NCI-H1436 treated with DMSO at 0.1 percent for 48 hours (cell line): ENCODE measurements at places on chromosomes 2 and 18.

DNA sequence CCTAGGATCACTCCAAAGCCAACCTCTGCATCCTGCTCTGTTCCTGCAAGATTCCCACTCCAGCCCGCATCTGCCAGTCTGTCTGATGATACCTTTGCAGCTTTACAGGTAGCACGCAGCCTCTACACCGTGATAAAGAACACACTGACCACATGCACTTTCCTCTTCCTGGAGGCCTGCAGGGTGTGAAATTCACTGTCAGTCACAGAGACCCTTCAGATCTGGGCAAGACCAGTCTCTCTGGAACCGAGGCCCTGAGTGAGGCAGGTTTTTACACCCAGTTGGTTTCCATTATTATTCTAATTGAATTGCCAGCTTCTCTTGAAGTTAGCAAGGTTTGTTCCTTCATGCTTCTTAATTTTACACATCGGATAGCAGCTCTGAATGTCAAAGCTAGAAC lies 30.5 kb upstream of the TWIST2 start:
- no peak for DNase-seq

GRCh38 chr2:195741191-195741590 lies 84.2 kb downstream of the SLC39A10 start:
- no peak for DNase-seq

- DNase-seq: no peak
Observed at GRCh38 chr2:138871312-138871711, 91.1 kb upstream of the NXPH2 start.

- DNase-seq: no peak
Observed at GRCh38 chr2:181438261-181438660, 18.9 kb upstream of the ITGA4 start.

GRCh38 chr18:52237551-52237950 lies 102.4 kb upstream of the DCC start:
- DNase-seq: no peak

DNA sequence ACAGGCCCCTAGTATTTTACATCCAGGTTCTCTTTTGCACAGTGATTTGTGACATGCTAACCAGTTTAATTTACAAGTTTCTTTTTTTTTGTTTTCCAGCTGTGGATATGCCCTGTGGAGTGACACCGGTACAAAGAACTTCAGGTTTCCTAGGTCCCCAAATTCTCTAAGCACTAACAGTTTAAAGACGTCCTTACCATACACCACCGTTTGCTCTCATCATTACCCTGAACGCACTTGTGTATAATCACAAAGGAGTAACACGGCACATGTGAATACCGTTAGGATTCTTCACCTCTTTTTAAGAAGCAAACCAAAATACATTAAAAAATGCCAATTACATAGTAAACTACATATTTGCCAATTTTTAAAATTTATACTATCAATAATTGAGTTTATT lies 853 bp downstream of the LANCL1 start:
- DNase-seq: no peak

- DNase-seq: no peak
Observed at GRCh38 chr2:109009920-109010610, 21.0 kb upstream of the EDAR start.

DNA sequence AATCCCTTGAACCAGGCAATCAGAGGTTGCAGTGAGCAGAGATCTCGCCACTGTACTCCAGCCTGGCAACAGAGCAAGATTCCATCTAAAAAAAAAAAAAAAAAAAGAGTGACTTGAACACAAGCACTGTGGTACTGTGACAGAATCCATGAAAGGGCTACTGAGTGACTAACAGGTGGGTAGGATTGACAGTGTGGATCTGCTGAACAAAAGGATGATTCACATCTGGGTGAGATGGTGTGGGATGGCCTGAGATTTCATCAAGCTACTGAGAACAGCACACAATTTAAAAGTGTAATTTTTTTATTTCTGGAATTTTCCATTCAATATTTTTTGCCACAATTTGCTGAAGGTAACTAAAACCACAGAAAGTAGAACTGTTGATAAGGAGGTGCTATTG lies 13.3 kb upstream of the SP3 start:
- no peak for DNase-seq

DNA sequence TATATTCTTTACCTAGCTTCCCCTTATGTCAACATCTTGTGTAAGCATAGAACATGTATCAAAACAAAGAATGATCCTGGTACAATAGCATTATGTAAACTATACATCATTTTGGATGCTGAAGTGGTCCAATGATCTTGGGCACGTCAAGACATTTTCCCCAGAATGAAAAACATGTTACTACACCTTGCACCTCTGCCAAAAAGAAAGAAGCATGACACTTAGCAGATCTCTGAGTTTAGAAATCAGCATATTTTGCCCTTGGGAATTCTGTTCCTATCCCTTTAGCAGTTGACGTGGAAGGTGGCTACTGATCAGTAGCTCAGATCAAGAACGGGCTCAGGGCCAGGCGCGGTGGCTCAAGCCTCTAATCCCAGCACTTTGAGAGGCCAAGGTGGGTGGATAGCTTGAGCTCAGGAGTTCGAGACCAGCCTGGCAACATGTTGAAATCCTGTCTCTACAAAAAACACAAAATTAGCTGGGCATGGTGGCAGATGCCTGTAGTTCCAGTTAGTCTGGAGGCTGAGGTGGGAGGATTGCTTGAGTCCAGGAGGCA lies 1.7 kb upstream of the LCLAT1 start:
- no peak for DNase-seq

DNA sequence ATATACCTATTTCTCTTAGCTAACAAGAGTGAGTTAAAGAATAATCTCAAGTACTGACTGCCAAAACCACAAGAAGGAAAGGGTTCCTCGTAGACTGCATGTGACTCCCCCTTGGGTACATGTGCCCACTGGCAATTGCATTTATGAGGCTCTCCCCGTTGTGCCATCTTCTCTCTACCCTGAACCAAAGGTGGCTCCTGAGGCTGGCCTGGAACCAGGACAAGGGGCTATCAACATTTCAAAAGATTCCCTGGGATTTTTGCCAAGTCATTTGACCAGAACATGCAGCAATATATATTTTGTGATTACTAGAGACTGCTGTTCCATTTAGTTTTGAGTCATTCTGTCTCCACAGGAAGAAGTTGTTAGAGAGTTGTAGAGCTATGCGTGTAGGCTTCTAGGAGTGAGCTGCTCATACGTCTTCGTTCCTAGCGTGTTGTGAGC lies 45.8 kb downstream of the LAMA3 start:
- no peak for DNase-seq

GRCh38 chr18:51621113-51621863 lies 423.8 kb upstream of the MEX3C start:
- DNase-seq: no peak

- DNase-seq: no peak
Observed at GRCh38 chr2:104952976-104953375, 84.9 kb upstream of the MRPS9 start.

DNA sequence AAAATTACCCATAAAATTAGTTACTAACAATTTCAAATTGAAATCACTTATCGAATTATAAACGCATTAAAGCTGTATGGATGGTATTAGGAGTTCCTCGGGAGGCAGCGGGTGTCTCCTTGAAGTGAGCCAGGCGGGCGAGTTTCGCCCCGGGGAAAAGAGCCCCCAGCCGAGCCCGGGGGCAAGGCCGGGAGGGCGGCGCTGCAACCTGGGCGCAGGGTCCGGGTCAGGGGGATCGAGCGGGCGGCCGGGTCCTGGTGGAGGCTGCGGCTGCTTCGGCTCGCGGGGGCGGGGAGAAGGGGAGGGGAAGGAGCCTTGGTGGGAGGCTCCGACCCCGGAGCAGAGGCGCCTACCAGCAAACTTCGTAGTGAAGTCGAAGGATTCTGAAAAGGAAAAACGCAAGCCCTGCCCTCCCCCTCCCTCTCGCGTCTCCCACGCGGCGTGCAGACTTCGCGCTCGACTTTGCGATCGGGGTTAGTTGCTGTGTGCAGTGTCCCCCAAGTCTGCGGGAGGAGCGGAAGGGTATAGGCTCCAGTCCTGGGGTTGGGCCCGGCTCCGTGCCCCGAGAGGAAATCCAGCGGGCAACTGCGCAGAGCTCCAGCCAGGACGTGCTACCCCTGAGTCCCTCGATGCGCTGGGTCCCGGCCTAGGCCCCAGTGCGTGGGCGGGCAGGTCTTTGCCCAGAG lies 140.8 kb downstream of the MEIS1 start:
- no peak for DNase-seq

DNA sequence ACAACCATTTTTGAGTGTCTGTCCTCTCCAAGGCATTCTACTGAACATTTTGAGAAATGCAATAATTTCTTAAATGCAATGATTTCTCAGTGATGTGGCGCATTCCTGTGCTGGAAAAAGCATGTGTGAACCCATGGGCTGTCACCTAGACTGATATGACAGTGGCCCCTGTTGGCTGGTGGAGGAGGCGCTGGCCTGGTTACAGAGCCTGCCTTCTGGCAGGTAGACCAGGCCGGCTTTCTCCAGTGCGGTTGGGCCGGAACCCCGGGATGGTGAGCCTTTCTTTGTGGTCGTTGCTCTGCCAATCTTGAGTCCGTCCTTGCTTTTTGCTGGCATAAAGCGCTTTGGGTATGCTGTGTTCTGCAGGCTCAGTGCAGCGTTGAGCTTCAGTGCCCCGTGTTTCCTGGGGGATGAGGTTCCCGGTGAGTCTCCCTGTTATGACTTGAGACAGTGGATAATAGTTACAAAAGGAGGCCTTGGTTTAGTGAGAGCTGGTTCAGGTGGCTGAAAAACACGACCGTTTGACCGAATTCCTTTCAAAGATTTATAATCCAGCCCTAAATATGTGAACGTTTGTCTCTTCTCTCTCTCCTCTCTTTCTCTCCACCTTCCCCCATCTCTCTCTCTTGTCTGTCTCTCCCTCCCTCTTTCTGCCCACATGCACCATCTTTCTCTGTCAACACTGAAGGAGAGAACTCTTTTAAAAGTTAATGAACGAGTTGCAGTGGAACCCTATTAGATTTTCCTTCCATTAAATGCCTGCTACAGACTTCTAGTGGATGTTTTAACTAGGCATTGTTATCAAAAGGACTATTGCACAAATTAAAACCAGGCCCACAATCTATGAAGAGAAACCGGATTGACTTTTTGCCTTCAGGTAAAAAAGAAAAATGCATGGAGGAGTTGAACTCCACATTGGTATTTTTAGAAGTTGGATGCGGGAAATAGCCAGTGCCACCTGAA lies 34.0 kb downstream of the TSHZ1 start:
- DNase-seq: no peak
